ENCODE measurements at places on chromosomes 3 and 15.

- DNase-seq = no peak
Measured at GRCh38 chr3:61371123-61371522, 119.9 kb upstream of the FHIT start.

DNA sequence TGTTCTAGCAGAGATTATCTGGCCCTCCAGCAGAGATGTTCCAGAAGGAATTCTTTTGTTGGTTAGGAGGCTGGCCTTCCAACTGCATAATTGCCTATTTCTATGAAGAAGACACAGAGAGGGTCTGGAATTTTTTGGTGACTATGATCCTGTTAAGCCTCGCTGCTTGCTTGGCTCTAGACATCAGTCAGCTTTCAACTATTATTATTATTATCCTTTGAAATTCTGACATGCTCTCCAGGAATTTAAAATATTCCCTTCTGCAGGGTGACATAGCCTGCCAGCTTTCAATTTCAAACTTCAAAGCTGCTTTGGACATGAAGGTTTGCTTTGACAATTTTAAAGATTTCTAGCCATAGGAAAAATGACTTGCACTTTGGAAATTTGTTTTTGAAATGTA, 26.3 kb upstream of the ZNF148 start:
- DNase-seq = no peak

GRCh38 chr3:159632128-159632527, 356.5 kb upstream of the IL12A start:
- DNase-seq = no peak

DNA sequence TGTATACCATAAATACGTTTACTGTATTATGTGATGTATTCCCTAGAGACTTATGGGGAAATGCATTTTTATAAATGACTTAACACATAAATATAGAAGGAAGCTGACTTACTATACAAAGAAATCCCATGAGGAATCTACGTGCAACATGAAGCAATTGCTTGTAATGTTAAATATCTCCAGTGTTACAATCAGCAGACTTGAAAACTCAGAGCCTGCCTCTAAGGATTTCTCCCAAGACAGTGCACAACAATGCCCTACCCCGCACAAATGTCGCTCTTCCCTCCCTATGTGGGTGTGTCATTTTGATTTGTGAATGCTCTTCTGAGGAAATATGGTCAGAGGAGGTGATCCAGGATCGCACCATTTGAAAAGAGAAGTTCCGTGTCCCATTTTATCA, 629.0 kb downstream of the NR2F2 start:
- no peak for DNase-seq

DNA sequence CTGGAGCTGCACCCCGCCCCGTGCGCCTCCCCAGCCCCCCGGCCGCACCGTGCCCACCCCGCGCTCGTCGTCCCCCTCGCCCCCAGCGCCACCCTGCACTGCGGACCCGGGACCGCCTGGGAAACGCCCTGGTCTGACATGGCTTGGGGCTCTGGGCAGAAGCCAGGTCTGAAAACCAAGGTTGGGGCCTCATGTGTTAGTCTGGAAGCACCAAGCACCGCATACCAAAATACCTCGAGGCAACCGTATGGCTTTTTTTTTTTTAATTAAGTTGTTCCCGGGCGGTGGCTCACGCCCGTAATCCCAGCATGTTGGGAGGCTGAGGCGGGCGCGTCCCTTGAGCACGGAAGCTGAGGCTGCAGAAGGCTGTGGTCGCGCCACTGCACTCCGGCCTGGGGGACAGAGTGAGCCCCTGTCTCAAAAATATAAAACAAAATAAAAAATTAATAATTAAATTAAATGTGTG, 91.5 kb upstream of the CHD2 start:
- DNase-seq = no peak

GRCh38 chr3:184497804-184498203, 63.8 kb upstream of the EPHB3 start:
- no peak for DNase-seq

GRCh38 chr15:79987569-79987955, 16.6 kb upstream of the BCL2A1 start:
- DNase-seq = no peak

DNA sequence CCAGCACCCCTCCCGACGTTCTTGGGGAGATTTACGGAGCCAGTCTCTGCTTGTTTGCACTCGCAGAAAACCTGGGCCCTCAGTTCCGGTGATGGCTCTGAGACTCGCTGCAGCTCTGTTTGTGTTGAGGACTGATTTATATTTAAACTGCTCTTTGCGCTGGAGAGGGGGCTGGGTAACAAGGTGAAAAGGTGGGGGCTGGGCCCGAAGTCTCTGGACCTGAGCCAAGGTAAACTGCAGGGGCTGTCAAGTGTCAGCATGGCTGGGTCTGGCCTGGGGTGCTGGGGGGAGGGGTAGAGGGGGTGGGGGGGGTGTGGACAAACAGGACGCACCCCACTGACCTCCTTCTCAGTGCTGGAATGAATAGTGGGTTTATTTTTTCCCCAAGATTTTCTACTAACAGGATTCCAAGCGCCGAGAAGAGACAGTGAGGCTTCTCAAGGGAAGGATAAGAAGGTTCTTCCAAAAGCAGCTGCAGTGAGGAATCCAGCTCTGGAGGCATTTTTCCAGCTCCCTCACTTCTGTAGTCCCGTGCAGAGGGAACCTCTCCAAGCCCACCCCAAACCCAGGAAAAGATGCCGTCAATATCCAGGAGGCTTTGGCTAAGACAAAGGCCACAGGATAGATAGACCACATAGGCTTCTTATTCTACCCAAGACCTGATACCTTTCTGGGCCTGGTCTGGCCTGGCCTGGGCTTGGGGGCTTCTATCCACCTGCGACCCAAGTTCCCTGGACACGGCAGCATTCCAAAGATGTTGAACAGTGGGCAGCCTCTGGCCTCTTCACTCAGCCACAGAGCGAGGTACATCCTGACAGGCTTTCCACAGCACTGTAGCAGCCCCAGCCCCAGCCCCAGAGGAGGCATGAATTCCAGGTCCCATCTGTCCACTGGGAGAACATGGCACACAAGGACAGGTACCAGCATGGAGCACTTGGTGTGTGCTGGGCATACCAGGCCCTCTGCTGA, 938 bp upstream of the SLCO2A1 start:
- DNase-seq = no peak

DNA sequence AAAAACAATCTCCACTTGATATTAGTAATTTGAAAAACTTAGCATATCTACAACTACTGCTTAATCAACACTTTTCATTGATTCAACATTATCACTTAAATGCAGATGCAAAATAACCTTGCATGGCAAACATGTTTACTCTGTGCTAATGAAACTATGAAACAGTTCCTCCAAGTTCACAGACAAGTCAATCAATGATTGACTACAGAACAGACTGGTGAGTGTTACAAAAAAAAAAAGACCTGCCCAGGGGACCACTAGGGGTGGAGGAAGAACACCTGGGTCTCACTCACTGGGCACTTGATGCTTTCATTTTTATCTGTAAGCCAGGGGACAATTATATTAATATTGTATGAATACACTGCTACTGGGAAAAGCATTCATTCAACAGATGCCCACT, 4.3 kb upstream of the NR2C2 start:
- no peak for DNase-seq

DNA sequence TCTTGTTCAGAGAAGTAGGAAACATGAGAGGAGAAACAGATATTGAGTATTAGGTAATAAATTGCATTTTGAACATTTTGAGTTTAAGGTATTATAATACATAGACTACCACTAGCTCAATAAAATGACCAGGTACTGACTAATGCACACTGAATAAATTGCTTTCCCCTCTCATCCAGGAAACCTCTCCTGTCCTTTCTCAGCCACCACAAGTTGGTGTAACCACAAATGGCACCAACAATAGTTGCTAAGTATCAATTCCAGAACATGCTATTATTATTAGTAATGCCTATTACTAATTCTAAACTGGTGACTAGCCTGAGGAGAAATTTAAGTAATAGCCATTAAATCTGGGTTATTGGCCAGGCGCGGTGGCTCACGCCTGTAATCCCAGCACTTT, 47.3 kb upstream of the XRN1 start:
- DNase-seq = no peak

DNA sequence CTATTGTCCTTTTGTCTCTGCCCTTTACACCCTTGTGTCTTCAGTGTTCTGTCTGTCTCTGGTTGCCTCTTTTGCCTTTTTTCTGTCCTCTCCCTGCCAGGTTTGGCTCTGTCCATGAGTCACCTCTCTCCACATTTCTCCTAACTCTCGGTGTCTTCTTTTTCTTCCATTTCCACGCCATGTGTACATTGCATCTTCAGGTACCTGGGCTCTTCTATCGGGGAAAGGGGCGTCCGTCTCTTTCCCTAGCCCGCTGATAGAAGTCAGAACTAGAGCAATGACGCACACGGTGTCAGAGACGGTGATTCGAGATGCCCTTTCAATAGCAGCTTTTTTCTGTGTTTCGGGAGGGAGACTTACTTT, 641 bp downstream of the OPA1 start:
- DNase-seq = peak; percentile 33

DNA sequence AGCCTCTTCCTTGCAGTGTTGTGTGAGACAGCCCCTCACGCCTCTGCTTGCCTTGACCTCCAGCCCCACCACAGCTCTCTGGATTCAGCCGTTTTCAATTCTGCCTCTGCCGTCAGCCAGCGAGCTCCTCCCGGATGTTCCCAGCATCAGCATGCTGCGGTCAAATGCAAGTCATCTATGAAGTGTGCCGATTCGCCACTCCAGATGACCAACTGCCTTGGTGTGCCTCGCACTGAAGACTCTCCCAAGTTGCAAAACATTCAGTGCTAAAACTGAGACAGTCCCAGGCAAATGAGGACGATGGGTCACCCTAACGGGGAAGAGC, 30.6 kb upstream of the RASA2 start:
- no peak for DNase-seq

DNA sequence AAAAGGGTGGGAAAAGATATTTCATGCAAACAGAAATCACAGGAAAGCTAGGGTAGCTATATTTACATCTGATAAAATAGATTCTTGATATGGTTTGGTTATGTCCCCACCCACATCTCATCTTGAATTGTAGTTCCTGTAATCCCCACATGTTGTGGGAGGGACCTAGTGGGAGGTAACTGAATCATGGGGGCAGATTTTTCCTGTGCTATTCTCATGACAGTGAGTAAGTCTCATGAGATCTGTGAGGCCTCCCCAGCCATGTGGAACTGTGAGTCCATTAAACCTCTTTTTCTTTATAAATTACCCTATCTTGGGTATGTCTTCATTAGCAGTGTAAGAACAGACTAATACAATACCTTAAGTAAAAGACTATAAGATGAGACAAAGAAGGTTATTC, 558.1 kb downstream of the RSL24D1 start:
- no peak for DNase-seq

DNA sequence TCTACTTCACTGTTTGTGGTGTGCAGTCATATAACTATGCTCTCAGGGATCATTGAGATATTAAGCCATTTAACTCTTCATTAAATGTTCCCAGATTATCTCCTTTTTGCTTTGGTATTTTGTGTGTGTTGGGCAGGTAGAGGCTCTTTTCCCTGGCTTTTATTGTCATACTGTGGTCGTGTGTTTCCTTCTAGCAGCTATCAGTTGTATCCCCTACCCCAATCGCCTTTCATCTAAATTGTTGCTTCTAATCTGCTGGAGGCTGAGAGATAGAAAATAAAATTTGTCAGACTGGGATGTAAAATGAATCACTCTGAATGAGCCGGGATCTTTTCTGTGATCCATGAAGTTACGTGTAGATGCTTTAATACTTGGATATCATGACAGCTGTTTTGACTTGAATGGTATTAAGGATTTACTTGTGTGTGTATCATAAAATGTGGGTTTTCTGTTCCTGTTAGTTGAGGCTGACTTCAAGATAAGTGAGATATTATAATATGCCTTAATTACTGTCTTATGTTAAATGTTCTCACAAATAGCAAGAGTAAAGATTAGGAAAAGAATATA, 9.2 kb downstream of the NFKBIZ start:
- DNase-seq = no peak

DNA sequence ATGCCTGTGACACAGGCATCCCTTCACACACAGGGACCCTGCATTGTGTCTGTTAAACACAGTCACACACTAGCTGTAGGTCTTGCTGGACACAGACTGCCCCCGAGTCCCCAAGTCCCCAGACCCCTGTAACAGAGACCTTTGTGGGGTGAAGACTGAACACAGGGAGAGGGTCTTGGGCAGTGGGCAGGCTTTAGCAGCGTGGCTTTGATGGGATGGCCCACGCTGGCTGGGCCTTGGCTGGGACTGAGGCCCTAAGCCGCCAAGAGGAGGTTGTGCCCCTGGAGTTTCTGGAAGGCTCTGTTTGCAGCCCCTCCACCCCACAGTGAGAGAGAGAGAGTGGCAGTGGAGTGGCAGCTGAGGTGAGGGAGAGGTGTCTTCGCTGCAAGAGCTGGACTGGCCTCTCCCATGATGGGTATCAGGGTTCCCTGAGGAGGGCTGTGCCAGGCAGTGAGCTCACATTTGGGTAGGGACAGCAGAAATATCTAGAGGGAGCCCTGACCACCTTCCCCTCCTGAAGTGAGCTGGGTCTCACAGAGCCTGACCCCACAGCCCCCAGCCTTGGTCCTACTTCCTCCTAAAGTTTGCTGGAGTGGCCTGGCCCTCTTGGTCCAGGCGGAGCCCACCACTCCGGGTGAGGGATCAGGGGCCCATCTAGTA, 635 bp upstream of the VILL start:
- DNase-seq = no peak

DNA sequence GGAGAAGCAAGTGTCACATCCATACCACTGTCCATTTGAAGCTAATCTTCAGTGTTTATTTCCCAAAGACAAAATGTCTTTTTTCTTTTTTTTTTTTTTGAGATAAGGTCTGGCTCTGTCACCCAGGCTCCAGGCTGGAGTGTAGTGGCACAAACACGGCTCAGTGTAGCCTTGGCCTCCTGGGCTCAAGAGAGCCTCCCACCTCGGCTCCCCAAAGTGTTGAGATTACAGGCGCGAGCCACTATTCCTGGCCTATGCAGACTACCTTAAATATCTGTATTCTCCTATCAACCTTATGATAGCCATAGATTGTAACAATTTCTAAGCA, 27.7 kb upstream of the VPS33B start:
- DNase-seq = no peak

DNA sequence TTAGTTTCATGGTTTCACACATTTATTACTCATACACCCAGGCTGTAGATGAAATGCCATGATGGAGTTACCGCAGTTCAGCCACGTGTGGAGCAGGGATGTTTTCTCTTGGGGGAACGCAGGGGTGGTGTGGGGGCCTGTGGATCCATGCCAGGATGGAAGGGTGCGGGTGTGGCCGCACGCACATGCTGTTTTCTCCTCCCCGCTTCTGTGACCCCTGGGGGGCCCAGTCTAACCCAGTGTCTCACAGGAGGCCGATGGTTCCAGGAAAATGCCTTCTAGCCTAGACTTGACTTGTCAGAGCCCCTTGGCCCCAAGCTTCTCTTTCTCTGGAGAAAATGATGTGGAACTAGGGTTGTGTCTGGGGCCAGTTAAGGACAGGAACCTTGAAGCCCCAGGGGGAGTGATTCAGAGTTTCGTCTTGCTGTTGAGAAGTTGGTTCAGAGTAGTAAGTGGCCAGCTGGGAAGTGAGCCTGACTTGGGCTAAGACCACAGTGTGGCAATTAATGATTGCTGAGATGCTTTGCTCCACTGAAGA, 240.4 kb upstream of the BHLHE40 start:
- DNase-seq = no peak

Data from hematopoietic multipotent progenitor cell treated with erythropoietin and hydrocortisone succinate and interleukin-3 and kit ligand, for 15 days (in vitro differentiated cells).